ENCODE measurements at places on chromosomes 12 and 14. TPM values are rescaled to one million over a fixed set of nuclear protein-coding genes. Genes with fewer than 3 reads are reported as not detected.

Gene TMTC3
- total RNA-seq = 76.2 TPM

Gene LTBR
- total RNA-seq = 81.8 TPM

Gene TAS2R19
- total RNA-seq = 9.8 TPM

Gene KERA
- total RNA-seq = not detected

Gene SLC8A3
- 0.27 TPM for total RNA-seq

Gene IPO4
- 54.7 TPM for total RNA-seq

Gene SDS
- 0.07 TPM for total RNA-seq

Gene PZP
- total RNA-seq = 0.93 TPM

Gene TRIAP1
- total RNA-seq = 71.7 TPM

Gene TAS2R50
- 6.0 TPM for total RNA-seq

Gene ZDHHC22
- total RNA-seq = not detected

Gene ACAD10
- 14.9 TPM for total RNA-seq

Gene EPYC
- total RNA-seq = not detected

Gene SMCO3
- not detected for total RNA-seq

Gene PLBD1
- 1.0 TPM for total RNA-seq

Gene KIF26A
- 12.4 TPM for total RNA-seq

Gene UBR7
- total RNA-seq = 38.0 TPM

Gene PRMT5
- 60.6 TPM for total RNA-seq

Gene IFNG-AS1
- total RNA-seq = not detected

Gene NKX2-8
- not detected for total RNA-seq

Gene SLC10A1
- total RNA-seq = not detected

Gene ARF6
- 92.3 TPM for total RNA-seq

Gene CD27
- total RNA-seq = not detected

Gene C1R
- 1.7 TPM for total RNA-seq

Gene GPRC5A
- total RNA-seq = 48.8 TPM

Gene NYNRIN
- 11.7 TPM for total RNA-seq

Gene GPR132
- not detected for total RNA-seq

Gene TEP1
- total RNA-seq = 26.5 TPM

Gene GPR68
- 0.36 TPM for total RNA-seq

Gene KCNJ8
- not detected for total RNA-seq

Gene KRT82
- total RNA-seq = not detected

Gene NANOG
- total RNA-seq = not detected

Gene INHBE
- not detected for total RNA-seq

Gene OASL
- total RNA-seq = 0.29 TPM

Gene CCDC38
- total RNA-seq = 0.13 TPM

Gene CREBL2
- 28.1 TPM for total RNA-seq

Gene SYCP3
- total RNA-seq = 0.07 TPM

Gene AICDA
- total RNA-seq = not detected

Gene PLXNC1
- 0.07 TPM for total RNA-seq

Gene COX8C
- total RNA-seq = not detected

Gene CLEC1A
- total RNA-seq = 10.6 TPM

Gene PAX9
- 0.07 TPM for total RNA-seq

Gene FICD
- 6.5 TPM for total RNA-seq

Gene SPATS2
- 97.4 TPM for total RNA-seq

Gene RPL10L
- not detected for total RNA-seq

Gene EGLN3
- total RNA-seq = 4.9 TPM

Gene SIX1
- 1.2 TPM for total RNA-seq

Gene SYT10
- total RNA-seq = not detected

Gene ENDOU
- not detected for total RNA-seq

Gene SLC8B1
- 17.6 TPM for total RNA-seq

Gene TAC3
- 0.14 TPM for total RNA-seq
